ENCODE measurements at places on chromosomes 7 and 10.
A peak's percentile ranks its signal among the peaks of the same experiment; 100 is the strongest.

DNA sequence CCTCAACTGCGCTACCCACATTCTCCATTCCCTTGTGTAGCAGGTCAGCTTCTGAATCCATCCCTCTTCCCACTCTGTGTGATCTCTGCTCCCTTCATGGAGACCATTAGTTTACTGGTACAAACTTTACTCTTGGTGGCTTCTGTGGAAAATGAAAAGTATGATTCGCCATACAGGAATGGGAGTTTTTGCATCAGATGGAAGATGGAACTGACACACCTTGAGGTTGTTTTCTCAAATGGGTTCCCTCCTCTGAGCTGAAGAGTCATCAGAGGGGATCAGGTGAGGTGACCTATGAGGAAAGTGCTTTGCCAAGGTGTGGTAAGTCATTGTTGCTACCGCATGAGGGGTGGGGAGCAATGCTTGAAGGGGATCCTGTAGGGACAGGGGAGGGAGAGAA, 266.8 kb downstream of the INHBA start:
- DNase-seq: no peak

DNA sequence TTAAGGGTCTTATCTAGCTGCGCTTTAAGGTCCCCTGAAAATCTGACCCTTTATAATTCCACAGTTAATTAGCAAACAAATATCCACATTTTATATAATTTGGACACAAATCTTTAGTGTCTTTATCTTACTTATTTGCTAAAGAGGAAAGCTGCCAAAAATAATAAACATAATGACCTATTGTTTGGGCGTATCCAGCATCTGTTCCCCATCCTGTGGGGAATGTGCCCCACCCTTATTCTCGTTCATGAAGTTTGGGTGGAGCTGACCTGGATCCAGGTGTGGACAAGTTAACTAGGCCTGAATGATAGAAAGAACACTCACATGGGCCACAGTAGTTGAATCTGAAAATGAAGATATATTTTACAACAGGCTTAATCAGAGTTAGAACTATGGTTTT, 218.3 kb downstream of the CRPPA start:
- no peak for DNase-seq

DNA sequence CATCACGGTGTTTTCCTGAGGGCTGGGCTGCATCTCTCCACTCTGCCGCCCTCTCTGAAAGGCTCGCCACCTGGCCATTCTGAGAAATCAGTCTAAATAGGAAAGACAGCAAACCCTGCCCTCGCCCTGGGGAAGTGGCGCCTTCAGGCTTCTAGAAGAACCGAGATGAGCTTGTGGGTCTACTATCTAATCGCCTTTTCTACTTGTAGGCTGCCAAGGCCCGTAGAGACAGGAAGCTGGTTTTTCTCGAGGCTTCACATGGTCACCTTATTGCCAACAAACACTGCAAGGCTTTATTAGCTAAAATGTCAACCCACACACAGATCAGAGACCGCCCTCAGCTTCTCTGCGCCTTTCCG, 21.4 kb downstream of the LAT2 start:
- peak; percentile 49 for DNase-seq

- DNase-seq: no peak
These were observed 62.9 kb upstream of the FAM171A1 start for GRCh38 chr10:15433850-15434537.

- no peak for DNase-seq
These were observed 40.0 kb downstream of the MYL10 start for GRCh38 chr7:101589052-101589451.

DNA sequence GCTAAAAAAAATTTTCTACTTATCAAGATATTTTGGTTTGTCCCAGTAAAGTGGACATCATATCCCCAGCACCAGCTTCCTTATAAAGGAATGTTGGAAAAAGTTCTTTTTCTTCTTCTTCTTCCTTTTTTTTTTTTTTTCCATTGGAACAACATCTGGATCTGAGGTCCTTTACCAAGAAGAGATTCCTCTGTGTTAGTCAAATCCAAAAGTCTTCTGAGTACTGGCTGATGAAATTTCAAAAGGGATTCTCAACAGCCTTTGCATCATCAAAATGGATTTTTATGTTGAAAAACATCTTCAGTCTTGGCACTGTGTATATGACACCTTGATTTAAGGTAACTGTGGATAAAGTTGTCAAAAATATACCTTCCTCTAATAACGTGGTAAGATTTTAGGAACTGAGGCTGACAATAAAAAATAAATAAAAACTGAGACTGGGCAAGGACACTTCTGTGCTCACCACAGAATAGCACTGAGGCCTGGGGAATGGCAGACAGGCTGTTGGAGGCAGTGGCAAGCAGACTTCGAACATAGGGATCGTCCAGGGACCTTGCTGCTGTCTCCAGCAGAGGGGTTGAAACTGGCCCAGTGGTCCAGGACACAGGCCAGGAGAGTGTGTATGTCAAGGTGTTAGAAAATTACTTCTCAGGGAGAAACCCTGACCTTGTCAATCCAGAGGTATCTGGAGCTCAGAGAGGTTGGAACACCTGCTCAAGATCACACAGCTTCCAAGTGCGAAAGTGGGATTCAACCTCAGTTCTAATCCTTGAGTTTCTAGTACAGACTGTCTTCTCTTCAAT, 130.4 kb downstream of the PTPN20 start:
- DNase-seq: no peak

DNA sequence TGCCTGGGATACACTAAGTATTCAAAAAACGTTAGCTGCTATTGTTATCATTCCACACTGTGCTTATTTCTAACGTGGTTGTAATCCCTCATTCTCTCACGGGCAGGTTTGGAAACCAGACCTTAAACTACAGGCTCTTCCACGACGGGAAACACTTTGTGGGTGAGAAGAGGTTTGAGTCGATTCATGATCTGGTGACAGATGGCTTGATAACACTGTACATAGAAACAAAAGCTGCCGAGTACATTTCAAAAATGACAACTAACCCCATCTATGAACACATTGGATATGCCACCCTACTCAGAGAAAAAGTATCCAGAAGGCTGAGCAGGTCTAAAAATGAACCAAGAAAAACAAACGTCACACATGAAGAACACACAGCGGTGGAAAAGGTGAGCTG, 163.2 kb upstream of the PRR15 start:
- DNase-seq: no peak

- DNase-seq: no peak
These were observed 558 bp upstream of the ABCC2 start for GRCh38 chr10:99781734-99782429.

- DNase-seq: no peak
These were observed 20.6 kb downstream of the IMPDH1 start for GRCh38 chr7:128389085-128389617.

DNA sequence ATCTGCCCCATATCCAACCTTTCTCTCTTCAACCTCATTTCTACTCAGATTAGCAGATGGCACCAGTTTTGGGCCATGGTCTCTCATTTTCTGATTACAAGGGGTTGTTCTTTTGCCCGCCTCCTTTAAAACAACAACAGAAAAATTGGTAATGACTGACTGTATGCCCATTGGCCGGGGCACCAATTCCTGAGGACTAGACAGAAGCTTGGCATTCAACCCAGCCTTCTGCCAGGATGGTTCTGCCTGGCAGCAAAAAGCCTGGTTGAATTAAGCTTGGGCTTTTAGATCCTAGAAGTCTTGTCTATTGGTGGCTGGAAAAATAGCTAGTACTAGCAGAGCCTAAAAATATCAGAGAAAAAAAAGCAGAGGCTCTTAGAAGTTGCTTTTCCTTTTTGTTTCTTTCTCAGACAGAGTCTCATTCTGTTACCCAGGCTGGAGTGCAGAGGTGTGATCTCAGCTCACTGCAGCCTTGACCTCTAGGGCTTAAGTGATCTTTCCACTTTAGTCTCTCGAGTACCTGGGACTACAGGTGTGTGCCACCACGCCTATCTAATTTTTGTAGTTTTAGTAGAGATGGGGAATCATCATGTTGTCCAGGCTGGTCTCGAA, 402.6 kb downstream of the AUTS2 start:
- no peak for DNase-seq

GRCh38 chr7:24722386-24723177, 34.7 kb downstream of the GSDME start:
- DNase-seq: peak; percentile 39

- no peak for DNase-seq
These were observed 1139.3 kb upstream of the CELF2 start for GRCh38 chr10:9878383-9878782.

All from CD8-positive, alpha-beta T cell (primary cell).